ENCODE measurements at places on chromosomes 3 and 15.

DNA sequence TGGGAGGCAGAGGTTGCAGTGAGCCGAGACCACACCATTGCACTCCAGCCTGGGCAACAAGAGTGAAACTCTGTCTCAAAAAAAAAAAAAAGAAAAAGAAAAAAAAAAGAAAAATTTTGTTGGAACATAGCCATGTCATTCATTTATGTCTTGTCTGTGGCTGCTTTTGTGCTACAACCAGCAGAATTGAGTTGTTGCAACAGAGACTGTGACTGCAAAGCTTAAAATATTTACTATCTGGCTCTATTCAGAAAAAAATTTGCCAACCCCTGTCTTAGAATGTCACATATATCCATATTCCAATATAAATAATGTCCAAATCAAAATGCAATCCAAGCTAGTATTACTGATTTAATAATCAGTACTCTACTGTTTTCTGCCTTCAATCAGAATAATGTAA, 25.1 kb downstream of the CD80 start:
- no peak for DNase-seq

DNA sequence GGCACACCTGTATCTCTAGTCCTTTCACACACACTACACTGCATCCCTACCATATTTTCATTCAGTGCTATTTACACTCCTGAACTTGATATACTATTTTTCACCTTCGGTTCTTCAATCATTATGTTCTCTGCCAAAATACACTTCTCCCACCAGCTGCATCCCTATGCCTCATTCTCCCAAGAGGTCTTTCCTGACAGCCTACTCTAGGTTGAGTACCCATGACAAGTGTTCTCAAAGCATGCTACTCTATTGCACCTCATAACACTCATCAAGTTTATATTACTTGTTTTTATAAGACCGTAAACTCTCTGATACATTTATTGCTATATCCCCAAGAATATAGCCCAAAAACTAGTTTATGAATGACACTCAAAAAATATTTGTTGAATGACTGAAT, 549.5 kb downstream of the PYDC2 start:
- DNase-seq: no peak

DNA sequence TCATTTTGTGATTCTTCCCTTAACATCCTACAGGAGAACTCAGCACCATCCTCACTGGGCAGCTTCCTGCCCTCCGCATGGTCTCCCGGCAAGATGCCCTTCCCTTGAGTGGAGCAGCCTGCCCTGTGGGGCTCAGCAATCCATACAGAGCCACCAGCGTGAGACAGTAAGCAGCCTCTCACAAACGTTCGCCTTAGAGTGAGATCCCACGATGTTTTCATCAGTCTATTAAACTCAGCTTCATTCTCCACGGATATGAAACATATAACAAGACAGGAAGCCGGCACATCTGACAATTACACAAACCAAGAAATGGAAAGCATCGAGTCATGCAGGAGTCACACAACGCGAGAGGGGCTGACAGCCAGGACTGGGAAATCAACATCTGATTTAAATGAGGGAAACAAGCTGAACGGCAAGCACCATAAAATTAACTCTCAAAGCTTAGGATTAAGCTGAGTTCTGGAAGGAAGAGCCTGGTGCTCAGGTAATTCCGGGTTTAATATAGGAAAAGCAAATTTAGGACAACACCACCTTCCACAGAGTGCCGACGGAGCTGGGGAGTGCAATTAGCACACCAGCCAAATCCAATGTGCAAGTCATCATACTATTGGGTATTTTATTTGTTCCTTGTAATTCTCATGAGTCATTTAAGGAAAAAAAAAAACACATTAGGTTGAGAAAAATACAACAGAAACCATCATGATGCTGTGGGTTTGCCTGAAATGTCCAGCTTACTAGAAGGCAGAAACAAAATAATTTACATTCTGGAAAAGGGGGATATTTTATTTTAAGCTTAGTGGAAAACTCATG, 272.0 kb downstream of the OCA2 start:
- no peak for DNase-seq

- DNase-seq: no peak
Observed at GRCh38 chr15:38638811-38639210, 74.2 kb upstream of the RASGRP1 start.
